ENCODE measurements at places on chromosomes 3 and 15.

GRCh38 chr15:68829068-68829467, 8.4 kb upstream of the ANP32A start:
- peak; percentile 2 for DNase-seq

DNA sequence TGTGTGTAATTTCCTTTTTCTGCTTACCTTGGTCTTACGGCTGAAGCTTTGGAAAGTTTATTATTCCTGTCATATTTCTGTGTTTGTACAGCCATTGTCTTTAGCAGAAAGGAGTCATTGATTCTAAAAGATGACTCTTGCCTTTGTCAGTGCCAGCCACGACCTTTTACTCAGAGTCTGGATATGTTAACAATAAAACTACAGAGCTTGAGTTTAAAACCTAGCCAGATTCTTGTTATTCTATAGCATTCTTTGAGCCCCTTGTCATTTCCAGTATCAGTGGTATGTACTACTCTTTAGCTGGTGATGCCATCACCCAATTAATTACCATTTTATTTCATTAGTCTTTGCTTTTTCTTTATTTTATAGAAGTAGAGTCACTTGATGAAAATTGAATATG, 142.4 kb downstream of the TCF12 start:
- DNase-seq = no peak

DNA sequence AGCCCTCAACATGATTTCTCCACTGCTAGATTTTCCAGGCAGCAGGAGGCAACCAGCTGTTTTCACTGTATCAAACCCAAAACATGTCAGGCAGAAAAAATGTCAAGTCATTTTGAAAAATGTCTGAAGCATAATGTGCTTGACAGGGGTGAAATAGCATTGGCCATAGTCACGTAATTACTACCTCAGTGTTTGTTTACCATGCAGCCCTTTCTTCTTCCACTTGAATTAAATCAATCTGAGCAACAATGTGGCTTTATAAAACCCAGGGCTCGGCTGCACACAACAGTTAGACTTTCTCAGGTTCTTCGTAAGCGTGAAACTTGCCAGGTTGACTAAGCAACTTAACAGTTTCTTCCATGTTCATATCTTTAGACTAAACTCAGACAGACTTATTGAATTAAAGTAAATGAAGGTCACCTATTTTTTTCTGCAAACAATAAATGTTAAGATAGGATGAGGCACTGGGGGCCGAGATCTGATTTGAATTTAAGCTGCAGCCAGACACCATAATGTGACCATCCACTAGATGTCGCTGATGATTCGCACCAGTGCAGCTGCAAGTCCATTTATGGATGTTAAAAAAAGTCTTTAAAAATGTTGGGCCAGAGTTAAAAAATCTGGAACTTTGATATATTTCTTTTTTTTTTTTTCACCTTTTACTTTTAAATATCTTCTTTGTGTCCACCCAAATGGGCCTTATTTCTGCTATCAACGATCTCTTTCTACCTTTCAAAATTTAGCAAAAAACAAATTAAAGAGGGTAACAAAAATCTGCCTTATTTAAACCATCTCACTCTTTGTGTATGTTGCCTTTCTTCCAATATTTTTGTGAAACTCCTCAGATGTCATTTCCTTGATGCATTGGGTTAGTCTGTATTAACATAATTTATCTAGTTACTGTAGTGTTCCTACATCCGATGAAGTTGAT, 305.9 kb downstream of the CACNA2D3 start:
- peak; percentile 68 for DNase-seq

- DNase-seq = no peak
Measured at GRCh38 chr15:36432161-36432560, 147.3 kb upstream of the CDIN1 start.

DNA sequence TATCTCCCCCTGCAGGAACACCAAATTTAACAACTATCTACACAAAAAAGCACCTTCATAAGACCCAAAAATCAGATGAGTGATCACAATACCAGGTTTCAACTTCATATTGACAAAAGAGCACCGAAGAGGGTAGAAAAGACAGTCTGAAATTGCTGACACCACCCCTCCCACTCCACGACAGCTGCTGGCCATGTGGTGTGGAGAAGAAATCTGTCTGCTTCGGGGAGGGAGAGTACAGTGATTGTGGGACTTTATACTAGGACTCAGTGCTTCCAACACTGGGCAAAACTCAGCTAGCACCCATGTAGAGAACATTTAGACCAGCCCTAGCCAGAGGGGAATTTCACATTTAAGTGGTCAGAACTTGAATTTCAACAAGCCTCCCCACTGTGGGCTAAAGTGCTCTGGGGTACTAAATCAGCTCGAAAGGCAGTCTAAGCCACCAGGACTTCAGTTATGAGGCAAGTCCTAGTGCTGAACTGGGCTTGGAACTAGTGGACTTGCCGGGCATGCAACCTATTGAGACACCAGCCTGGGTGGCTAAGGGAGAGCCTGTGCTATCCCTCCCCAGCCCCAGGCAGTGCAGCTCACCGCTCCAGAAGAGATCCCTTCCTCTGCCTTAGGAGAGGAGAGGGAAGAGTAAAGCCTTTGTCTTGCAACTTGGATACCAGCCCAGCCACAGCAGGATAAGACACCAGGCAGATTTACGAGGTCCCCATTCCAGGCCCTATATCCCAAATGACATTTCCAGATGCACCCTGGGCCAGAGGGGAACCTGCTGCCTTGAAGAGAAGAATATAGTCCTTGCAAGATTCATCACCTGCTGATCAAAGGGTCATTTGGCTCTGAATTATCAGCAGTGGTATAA, 44.6 kb upstream of the POU1F1 start:
- DNase-seq = no peak

DNA sequence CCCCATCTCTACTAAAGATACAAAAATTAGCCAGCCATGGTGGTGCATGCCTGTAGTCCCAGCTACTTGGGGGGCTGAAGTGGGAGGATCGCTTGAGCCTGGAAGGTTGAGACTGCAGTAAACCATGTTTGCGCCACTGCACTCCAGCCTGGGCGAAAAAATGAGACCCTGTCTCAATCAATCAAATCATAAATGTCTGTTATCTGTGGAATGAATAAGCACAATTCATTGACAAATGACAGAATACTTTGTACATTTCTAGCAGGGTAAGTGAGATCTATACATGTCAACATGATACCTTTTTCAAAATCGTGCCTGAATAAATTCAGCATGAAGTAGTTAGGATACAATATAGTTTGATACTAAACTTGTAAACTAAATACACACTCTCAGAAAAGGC, 181.2 kb downstream of the FOXP1 start:
- no peak for DNase-seq

DNA sequence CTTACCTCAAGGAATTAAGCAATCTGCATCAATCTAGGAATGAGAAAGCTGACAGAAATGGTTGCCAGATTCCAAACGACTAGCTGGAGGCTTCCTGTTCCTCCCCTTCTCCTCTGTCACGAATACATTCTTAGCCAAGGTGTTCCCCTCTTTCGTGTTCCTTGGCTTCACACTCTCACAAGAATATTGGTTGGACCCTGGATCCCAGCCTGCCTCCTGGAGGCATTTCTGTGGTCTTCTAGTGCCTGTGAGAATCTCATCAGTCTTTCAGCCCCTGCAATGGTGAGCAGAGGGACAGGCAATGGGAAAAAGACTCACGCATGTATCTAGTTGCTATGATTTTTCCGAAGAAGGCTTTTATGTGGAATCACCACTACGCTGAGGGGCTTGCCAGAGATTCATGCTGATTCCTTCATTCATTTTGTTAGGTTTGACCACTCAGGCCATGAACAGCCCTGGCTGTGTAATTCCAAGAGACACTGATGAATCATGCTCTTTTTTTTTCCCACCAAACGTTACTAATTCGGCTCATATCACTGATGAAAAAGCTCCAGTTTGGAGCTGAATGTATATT, 1.6 kb upstream of the P3H2 start:
- DNase-seq = no peak

- peak; percentile 0 for DNase-seq
Measured at GRCh38 chr15:72994534-72995177, 57.6 kb upstream of the NEO1 start.

GRCh38 chr3:107103786-107104185, 273.5 kb upstream of the CCDC54 start:
- DNase-seq = no peak

DNA sequence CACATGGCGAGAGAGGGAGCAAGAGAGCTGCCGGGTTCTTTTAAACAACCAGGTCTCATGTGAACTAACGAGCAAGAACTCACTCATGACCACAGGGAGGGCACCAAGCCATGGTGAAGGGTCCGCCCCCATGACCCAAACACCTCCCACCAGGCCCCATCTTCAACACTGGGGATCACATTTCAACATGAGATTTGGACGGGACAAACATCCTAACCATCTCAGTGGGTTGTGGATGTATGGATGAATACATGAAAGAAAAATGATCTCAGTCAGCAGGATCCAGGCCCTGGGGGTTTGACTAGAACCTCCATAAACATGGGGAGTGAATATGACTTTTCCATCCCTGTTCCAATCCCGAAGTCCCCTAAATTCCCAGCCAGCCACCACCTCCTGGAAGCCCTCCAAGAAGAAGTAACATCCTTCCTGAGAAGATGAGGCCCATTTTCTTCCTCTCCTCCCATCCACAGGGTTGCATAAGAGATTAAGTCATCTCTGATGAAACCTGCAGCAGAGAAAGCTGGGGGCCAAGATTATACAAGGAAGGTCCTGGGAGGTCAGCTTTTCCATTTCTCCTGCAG, 9.5 kb downstream of the CAV3 start:
- DNase-seq = no peak

- no peak for DNase-seq
Measured at GRCh38 chr3:139634111-139634635, 43.6 kb downstream of the NMNAT3 start.

- DNase-seq = peak; percentile 43
Measured at GRCh38 chr3:134600685-134601463, 49.9 kb downstream of the KY start.

GRCh38 chr3:170290194-170290593, 67.3 kb upstream of the SKIL start:
- DNase-seq = no peak

- no peak for DNase-seq
Measured at GRCh38 chr3:30702828-30703397, 96.5 kb downstream of the TGFBR2 start.

GRCh38 chr3:123071146-123071545, 4.3 kb downstream of the PDIA5 start:
- no peak for DNase-seq

GRCh38 chr3:51024765-51025632, 350.3 kb downstream of the DOCK3 start:
- peak; percentile 34 for DNase-seq

- no peak for DNase-seq
Measured at GRCh38 chr3:32398531-32398930, 6.9 kb downstream of the CMTM7 start.

- DNase-seq = no peak
Measured at GRCh38 chr3:33786565-33787327, 11.7 kb upstream of the PDCD6IP start.

- no peak for DNase-seq
Measured at GRCh38 chr15:69636169-69636915, 183.7 kb downstream of the RPLP1 start.

DNA sequence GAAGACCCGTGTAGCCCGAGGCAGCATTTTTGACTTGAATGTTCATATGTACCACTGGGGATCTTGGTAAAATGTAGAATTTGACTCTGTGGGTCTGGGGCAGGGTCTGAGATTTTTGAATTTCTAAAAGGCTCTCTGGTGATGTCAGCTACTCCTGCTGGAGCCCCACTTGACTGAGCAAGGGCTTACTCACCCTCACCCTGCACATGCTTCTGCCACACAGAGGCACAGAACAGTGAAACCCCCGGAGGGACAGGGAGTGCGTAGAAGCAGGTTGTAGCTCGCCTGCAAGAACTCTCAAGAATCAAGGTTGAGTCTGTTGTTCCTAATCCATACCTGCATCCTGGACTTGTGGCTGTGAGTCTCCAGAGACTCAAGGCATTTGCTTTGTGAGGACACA, 41.1 kb downstream of the SLCO3A1 start:
- DNase-seq = no peak

DNA sequence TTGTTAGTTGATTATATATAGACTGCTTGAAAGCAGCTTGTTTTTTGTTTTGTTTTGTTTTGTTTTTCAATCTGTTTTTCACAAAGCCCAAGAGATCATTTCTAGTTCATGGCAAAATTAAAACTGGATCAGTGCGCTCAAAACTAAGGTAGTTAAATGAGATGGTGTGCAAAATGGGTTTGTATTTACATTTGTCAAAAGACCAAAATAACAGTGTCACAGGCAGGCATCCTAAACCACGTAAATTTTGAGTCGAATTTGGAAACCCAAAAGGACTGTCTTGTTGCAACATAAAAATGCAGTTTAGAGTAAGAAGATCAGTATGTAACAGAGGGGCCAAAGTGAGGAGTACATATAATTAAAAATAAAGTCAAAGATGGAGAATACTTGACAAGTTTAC, 2.4 kb downstream of the DMXL2 start:
- DNase-seq = no peak

DNA sequence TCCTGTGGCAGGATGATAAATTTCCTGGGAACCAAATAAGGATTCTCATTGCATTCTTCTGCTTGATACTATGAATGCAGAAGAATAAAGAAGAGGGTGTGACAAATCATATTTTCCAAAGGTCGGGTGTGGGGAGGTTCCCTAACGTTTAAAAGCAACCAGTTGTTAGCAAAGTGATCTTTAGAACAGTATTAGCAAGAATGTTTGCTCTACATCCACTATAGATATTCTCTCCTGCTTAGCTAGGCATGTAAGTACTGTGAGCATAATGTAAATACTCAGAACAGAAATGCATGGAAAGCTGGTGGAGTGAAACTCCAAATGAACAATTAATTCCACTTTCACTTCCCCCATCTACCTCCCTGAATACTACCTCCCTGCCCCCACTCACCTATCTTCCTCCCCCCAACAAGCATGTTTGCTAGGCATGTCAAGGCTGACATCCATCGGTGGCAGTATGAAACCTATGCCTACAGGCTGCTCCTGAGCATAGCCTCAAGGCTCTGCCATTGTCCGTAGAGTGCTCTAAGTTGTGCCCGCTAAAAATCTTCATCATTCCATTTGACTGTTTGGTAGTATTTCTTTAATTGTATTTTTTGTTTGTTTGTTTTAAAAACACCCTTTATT, 329.7 kb downstream of the TIGIT start:
- DNase-seq = no peak

DNA sequence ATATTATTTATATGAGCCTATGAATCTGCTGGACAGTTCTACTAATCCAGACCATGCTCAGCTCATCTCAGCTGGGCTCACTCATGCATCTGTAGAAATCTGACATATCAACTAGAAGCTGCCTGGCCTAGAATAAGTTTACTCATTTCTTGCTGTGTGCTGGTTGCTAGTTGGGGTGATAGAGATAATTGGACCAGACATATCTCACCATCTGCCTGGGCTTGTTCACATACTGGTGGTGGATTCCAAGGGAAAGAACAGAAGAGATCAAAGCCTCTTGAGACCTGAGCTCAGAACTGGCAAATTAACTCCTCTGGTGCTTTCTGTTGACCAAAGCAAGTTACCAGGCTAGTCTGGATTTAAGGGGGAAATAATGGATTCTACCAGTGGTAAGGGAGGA, 109.1 kb downstream of the NSUN3 start:
- no peak for DNase-seq

DNA sequence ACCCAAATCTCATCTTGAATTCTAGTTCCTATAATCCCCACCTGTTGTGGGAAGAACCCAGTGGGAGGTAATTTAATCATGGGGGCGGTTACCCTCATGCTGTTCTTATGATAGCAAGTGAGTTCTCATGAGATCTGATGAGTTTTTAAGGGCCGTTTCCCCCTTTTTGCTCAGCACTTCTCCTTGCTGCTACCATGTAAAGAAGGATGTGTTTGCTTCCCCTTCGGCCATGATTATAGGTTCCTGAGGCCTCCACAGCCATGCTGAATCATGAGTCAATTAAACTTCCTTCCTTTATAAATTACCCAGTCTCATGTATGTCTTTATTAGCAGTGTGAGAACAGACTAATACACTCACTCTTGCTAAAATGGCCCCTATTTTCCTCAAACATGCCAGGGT, 374.7 kb downstream of the TUSC7 start:
- DNase-seq = no peak

All from NCI-H510A treated with DMSO at 0.1 percent for 48 hours (cell line).